ENCODE measurements at places on chromosomes 2 and 18.

DNA sequence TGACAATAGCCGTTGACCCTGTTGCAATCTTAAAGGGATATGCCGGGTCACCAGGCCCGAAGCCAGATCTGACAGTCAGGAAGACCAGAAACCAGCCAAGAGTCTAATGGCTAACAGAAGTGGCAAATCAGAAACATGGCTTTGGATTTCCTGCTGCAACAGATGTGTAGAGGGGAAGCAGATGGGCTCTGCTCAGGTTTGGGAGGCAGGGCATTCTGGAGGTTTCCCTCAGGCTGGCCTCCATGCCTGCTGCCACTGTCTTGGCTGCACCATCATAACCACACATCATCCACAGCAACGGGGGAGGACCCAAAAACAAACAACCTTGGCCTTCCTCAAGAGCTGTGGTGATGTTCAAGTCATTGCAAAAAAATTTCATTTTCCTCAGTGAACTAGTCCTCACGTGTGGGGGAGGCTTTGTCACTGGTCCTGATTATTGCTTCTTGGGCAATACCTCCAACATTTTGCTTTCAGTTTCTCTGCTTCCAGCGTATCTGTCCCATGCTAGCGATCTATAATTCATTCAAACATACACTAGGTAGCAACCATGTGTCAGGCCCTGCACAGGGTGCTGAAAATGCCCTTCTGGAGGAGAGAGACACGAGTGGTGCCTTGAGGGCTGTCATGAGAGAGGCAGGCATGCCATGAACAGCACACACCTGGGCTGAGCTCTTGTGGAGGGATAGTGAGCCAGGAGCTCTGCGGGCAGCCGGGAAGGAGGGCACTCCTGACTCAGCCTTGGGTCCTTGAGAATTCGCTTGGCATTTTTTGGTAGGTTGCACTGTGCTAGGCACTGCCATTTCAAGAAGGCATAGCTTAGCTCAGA is 48.2 kb upstream of the LGALSL start:
- DNase-seq: no peak

GRCh38 chr2:1782514-1782913 is 38.2 kb upstream of the PXDN start:
- no peak for DNase-seq

DNA sequence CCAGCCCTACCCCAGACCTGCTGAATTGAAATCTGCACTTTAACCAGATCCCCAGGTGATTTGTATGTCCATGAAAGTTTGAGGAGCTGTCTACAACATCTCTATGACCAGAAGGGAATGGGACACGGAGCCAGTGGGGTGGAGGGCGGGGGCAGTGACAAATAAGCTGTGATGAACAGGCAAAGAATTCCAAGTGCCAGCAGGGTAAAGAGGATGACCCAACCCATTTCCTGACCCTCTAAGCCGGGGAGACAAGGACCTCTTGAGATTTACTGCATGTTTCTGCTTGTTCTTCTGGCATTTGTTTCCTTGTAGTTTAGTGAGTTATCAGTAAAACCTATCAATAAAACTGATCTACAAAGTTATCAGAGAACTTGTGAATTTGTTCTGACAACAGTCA is 8.7 kb downstream of the TET3 start:
- no peak for DNase-seq

DNA sequence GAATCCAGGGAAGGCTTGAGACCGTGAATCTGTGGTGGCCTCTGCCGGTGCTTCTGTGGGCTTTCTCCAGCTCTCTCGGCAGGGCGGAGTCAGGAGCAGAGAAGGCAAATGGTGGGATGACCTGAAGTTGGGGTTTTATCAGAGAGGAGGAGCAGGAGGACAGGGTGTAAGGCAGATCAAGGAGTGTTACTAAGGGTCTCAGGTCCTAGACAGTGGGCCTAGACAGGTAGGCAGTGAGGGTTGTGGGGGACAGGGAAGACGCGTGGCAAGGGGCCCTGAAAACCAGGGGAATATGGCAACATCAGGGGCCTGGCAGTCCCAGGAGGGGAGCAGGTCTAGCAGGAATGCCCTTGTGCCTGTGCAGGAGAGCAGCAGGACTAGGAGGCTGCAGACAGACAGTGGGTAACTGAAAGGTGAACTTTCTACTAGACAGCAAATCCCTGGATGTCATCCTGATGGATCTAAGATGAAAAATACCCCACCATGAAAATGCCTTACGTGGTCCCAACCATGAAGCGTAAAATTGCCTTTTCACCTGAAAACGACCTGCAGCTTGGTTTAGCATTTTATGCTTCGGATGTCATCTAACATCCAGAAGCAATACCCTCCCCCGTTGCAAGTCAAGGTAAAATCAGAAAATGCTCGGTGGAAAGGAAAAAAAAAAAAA is 42.1 kb downstream of the SRSF7 start:
- DNase-seq: no peak

GRCh38 chr18:51639541-51639940 is 442.1 kb upstream of the MEX3C start:
- no peak for DNase-seq

DNA sequence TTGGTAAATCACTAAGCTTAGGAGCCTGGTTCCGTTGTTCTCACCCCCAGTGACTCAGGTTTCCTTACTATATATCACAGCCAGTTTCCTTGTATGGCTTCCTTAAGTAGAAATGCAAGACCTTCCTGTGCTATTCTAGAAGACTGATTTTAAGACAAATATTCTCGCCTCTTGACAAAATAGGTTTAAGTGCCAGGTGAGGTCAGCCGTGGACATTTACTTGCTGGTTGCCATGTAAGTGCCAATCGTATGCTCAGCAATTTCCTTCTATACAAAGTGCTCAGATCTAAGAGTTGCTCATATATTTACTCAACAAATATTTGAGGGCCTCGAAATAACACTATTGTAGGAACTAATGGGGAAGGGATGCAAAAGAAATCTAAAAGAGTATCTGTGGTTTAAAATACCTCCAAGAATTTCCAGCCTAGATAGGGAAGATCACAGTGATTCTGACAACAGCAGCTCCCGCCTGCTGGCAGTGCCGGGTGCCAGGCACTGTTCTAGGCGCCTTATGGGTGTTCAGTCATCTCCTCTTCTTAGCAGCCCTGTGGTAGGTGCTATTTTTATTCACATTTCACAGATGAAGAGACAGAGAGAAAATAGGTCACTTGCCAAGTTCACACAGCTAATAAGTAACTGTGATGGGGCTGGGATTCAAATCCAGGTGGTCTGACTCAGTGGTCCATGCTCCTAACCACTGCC is 95.3 kb upstream of the B3GNT7 start:
- no peak for DNase-seq

GRCh38 chr2:208036357-208036756 is 11.0 kb upstream of the PLEKHM3 start:
- no peak for DNase-seq

DNA sequence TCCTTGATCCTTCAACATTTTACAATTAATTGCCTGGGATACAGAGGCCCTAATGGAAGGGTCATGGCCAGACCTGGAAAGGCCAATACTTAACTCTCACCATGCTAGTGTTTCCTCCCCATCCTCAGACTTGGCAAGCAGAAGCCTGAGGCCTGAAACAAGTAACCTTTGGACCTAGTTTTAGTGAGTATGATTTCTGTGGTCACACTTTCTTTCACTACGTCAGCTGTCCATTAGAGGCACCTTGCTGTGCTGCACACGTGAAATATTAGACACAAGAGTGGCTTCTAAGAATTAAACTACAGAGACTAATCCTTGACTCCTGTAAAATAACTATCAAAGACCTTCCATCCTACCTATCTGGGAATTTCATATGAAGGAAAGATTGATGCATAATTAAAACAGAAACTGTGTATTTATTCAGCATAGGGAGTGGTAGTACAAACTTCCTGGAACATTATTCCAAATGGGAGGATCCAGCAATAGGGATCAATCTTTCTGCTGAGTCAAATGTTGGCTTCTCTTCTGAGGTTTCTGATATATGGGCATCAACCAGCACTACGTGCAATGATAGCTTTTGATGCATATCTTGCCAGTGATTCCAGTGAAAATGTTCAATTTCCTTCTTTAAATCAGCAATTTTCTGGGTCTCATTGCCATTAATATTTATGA is 249.7 kb downstream of the IKZF2 start:
- DNase-seq: no peak

- no peak for DNase-seq
Observed at GRCh38 chr2:84388133-84388532, 70.9 kb downstream of the SUCLG1 start.

DNA sequence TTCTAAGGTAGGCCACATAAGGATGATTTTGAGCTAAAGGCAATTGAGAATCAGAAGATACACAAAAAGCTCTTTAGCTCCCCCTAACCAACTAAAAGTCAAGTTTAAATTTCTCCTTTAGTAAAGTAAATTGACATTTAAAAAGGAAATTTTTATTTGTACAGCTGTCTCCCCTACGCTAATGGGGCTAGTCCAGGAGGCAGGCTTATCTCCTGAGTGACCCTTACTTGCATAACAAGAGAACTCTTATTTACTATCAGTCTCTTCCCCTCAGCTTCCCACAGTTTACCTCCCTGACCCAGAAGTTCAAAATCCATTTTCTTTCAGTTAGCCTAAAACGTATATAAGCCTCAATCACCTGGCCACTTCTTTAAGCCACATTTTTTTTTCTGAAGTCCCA is 1002.8 kb upstream of the NRXN1 start:
- DNase-seq: no peak

DNA sequence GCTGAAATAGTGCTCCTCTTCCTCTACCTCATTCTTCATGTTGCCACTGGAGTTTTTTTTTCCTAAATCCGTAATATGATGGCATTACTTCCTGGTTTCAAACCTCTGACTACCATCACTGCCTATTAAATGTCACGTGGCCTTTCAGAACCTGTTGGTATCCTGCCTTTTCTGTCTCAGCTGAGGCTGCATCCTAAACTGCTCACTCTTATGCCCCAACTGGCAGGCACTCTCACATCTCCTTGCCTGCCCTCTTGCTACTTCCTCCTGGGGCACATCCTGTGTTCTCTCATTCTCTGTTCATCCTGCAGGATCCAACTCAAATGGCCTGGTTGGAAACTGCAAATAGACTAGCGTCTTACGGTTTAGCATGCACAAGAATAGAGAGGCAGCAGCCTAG is 468.1 kb upstream of the FANCL start:
- DNase-seq: no peak

- DNase-seq: peak; percentile 52
Observed at GRCh38 chr2:212843409-212844199, 305.0 kb upstream of the ERBB4 start.

DNA sequence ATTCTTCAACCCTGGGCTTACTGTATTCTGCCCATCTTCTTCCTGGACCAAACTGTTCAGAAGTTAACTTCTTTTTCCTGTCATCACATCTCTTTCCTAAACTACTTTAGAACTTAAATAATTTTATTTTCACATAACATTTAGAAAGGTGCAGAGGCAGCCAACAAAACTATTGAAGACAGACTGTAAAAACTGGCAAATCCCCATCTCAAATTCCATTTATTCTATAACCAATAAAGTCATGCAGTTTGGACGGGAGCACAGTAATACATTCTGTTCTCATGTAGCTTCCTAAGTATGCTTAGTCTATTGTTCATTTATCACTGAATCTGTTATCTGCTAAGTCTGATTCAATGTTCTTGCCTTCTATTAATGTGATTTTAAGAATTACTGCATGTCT is 99.1 kb downstream of the SMAD2 start:
- DNase-seq: no peak

- DNase-seq: no peak
Observed at GRCh38 chr2:63035660-63036059, 15.0 kb upstream of the OTX1 start.

- peak; percentile 51 for DNase-seq
Observed at GRCh38 chr2:79887747-79888374, 375.0 kb downstream of the CTNNA2 start.

DNA sequence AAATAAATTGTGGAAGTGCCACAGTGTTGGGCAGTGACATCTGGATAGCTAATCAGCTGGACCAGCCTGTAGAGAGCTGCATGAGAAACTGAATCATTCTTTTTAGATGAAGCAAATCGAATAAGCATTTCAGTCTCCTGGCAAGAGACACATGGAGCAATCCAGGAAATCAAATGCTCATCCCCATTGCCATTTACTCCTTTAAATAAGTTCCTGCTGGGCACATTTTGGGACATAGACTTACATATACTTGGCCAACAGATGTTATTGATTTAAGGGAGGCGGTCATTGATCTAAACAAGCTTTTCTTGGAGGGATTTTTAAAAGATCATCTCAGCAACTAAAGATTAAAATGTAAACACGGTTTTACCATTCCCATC is 307.1 kb downstream of the STK39 start:
- no peak for DNase-seq

- no peak for DNase-seq
Observed at GRCh38 chr2:136031711-136032110, 46.3 kb upstream of the DARS1 start.

DNA sequence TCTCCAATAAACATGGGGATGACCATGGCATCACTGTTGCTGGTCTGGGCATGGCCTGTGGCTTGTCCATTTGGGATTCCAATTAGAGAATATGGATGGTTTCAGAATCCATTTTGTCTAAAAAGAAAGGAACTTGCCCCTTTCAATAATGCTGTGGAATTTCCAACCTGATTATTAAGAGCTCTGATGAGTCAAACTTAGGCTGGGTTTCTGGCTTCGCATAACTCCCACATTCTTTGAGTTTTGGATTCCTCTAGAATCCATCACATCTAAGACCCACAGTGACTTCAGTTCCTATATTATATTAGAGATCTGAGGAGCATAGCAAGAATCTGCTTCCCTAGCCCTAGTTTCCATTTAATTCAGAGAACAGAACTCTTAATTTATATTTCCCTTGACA is 531.5 kb downstream of the TNS1 start:
- DNase-seq: no peak

DNA sequence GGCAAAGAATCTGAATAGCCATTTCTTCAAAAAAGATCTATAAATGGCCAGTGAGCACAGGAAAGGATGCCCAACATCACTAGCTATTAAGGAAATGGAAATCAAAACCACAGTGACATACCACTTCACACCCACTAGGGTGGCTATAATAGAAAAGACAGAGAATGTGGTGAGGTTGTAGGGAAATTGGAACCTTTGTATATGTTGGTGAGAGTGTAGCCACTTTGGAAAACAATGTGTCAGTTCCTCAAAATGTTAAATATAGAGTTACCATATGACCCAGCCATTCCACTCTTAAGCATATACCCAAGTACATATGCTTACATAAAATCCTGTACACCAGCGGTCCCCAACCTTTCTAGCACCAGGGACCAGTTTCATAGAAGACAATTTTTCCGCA is 152.8 kb downstream of the SMAD2 start:
- DNase-seq: peak; percentile 1

GRCh38 chr18:58212274-58212673 is 168.2 kb downstream of the NEDD4L start:
- DNase-seq: no peak

DNA sequence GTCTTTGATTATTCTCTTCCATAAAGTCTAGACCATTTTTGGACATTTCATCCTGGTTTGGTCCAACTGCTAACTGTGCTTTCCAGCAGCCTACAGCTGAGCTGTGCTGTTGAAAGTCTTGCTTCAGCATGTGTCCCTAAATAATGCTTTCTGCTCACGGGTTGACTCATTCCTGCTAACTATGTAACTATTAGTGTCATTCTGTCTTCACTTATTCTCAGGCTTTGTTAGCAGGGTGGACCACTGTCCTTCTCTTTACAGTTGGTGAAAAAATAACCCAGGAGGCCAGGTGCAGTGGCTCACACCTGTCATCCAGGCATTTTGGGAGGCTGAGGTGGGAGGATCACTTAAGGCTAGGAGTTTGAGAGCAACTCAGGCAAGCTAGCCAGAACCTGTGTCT is 8.9 kb downstream of the ADAM23 start:
- DNase-seq: no peak

- no peak for DNase-seq
Observed at GRCh38 chr18:59576541-59577385, 120.5 kb downstream of the CCBE1 start.
